ENCODE measurements at places on chromosomes 3 and 15.
A peak's percentile ranks its signal among the peaks of the same experiment; 100 is the strongest.

- DNase-seq, result peak; percentile 30
Measured at GRCh38 chr3:100634493-100635272, 25.3 kb downstream of the ADGRG7 start.

DNA sequence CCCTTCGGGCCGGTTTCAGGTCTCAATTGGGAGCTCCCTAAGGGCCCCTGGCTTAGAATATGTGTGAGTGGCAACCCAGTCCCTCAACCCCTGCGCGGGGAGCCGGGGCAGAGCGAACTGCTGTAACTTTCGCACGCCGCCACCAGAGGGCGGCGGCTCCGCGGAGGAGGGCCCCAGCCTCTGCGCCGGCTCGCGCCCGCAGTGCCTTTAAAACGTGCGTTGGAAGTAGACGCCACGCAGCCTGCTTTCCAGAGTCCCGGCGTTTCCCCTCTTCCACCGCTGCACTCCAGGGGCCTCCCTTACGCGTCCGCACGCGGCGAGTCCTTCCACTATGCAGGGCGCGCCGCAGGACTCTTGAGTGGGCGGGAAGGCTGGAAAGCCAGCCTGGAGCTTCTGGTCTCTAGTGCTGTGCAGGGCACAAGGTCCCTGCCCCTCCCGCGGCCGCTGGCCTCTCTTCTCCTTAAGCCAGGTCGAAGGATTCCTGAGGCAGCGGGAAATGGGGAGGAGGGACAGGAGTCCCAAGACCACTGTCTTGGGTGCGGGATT is 23.7 kb upstream of the RNU6-1 start:
- DNase-seq, result peak; percentile 77

GRCh38 chr3:11479221-11479620 is 164.5 kb downstream of the VGLL4 start:
- no peak for DNase-seq

GRCh38 chr3:80533553-80533952 is 765.8 kb upstream of the ROBO1 start:
- no peak for DNase-seq

- no peak for DNase-seq
Measured at GRCh38 chr15:80214910-80215309, 37.1 kb downstream of the CTXND1 start.

- peak; percentile 50 for DNase-seq
Measured at GRCh38 chr15:40289140-40289775, 6.4 kb upstream of the ANKRD63 start.

DNA sequence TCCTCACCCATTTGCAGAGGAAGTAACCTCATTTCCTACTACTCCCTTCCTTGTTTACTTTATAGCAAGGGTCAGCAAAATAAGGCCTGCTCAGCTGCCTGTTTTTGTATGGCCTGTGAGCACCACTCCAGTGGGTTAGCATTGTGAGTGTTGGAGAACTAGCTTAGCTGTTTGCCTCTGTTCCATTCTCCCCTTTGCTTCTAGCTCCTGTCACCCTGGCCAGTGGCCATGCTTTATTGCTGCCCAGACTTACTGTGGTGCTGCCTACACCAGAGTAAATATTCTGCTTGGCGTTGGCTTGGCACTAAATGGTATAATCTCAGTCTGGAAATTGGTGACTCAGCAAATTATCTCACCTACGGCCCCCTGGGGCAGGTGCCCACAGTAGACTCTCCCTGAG is 8.8 kb downstream of the PDCD6IP start:
- no peak for DNase-seq

DNA sequence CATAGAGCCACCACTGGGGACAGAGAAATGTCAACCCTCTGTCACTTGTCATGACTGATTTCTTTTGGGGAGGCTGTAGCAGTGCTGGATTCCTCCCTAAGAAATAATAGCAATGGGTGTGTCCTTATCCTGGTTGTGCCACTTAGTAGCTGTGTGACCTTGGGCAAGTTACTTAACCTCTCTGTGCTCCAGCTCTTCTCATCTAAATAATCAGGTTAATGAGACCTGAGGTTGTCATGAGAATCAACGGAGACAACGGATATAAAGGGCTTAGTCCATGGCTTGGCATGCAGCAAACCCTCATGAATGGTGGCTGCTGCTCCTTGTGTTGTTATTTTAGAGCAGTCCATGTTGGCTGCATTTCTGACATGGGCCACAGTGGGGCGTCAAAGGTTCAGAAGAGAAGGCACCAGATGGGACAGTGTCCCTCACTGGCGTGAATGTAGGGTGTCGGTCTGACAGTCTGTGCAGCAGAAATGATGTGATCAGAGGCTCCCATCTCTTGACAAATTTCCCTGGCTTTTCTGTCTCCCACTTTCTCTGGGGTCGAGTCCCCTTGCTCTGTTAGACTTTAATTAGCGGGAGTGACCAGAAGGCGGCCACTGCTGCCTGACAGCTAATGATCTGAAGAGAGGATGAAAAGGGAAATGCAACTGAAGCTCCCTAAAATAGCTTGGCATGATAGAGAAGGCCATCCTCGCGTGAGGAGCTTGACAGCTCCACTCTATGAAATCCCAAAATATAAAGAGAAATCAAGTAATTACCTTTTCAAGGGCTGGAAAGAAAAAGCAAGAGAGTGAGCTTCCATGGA is 209.4 kb downstream of the CADPS start:
- peak; percentile 60 for DNase-seq

DNA sequence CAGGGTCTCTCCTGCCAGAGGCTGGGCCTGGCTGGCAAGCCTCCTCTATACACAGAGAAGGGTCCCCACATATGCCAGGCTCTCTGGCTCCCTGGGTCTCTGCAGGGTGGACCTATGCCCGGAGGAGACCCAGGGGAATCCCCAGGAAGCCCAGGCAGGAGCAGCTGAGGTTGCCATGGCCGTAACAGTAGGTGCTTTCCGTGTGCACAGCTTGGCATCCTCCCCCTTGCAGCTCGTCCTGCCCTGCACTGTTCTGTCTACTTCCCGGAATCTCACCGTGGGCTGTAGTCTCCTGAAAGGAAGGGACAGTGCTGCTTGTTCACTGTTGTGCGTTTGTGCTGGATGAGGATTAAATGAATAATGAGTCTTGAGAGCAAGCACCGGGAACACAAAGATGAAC is 47.8 kb downstream of the DAPK2 start:
- DNase-seq, result no peak

GRCh38 chr15:33292717-33293307 is 18.0 kb upstream of the RYR3 start:
- peak; percentile 75 for DNase-seq

DNA sequence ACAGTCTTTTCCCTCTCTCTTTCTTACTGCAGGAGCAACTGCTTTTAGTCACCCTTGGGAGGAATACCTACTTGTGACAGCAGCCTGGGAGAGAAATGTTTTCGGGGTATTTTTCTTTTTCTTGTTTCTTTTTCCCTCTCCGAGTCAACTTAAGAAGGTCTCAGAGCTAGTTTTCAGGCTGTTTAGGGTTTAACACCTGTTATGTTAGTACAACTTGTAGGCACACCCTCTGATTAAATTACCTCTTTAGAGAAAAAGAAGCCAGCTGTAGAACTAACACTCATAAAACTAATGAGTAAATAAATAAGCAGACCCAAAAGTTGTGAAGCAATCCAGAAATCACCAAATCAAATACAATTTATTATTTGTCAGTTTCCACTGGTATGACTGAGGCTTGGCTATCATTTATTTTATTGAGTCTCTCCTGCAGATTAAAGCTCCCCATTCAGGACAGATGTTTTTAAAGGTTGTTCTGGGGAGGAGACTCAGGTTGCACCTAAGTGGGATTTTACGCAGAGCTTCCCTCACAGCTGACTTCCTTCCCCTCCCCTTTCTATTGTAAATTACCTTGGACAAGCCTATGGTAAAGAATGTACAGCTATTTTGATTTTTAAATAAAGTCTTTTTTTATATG is 112.5 kb downstream of the FOXB1 start:
- DNase-seq, result no peak

GRCh38 chr3:162338514-162338913 is 841.9 kb downstream of the OTOL1 start:
- DNase-seq, result no peak

GRCh38 chr15:63195569-63196015 is 6.2 kb downstream of the RAB8B start:
- no peak for DNase-seq

DNA sequence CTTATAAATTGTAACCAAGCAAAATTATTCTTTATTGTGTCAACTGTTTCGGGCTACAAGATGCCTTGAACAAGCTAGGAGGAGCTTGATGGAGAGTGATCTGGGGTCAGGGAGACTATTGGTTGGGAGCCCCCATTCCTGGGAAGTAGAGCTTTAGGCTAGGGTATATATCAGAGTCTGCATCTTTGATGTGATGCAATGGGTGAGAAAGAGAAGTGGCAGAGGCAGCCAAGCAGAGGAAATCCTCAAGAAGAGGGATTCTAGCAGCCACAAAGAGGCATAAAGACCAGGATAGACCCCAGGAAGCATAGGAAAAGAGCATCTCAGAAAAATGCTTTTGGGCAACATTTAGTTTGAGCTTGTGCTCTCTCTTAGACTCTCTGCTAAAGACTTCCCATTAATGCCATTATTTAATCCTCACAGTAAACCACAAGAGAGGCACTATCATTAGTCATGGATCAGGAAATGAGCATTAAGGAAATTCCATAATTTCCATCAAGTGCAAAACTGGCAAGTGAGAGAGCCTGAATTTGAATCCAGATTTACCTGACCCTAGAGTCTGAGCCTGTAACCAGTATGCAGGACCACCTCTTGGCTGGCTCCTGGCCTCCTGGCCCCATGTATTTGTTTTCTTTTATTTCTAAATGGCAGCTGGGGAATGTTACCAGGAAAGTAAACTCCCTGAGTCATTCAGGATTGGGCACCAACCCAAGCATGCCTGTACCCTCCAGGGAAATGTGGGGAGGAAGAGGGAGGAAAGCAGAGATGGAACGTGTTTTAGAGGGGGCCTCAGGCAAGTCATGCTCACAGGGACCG is 118.7 kb downstream of the RPL22L1 start:
- DNase-seq, result peak; percentile 13

DNA sequence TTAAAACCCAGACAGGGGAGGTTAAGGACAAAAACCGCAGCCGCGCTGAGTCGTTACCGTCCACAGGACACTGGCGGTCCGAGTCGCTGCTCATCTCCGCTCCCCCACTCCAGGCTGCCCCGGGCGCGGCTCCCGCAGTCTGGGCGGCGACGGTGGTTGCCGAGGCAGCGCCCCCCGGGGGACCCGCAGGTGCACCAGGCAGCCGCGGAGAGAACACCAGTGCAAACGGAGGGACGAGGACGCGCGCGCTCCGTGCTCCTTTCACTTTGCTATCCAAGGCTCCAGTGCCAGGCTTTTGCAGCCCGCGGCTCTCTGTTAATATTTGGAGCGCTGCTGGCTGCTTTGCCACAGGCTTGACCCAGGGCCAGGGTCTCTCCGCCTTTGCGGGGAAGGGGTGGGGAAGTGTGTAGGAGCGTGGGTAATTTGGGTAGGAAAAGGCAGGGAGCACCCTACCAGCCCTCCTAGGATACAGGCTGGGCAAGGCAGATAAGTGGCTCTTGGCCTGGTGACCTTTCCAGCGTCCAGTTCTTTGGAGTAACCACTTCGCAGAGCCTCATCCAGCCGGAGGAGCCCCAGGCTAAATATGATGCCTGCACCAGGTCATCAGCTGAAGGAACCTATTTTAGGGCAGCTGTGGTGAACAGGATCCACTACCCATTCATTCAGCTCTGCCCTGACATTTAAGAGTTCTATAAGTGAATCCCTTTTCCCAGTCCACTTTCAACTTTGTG is at the start of gene GADL1:
TSS of gene GADL1 (minus strand) at position 141 of the 731 bp plus-strand sequence. CDS start at position 94, 47 bp downstream.
- DNase-seq, result peak; percentile 86

DNA sequence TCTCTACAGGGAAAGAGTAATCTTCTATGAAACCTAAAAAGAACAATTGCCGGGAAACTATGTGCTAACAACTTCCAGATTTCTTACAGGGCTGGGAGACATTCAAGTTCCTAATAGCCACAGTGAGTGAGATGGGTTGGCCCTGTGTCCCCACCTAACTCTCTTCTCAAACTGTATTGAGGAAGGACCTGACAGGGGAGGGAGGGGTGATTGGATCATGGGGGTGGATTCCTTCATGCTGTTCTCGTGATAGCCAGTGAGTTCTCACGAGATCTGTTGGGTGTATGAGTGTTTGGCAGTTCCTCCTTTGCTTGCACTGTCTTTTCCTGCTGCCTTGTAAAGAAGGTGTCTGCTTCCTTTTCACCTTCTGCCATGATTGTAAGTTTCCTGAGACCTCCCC is 958.7 kb downstream of the AGBL1 start:
- DNase-seq, result no peak

- no peak for DNase-seq
Measured at GRCh38 chr3:108293858-108294257, 2.5 kb upstream of the HHLA2 start.

GRCh38 chr15:58588096-58588495 is 156.3 kb downstream of the LIPC start:
- no peak for DNase-seq

DNA sequence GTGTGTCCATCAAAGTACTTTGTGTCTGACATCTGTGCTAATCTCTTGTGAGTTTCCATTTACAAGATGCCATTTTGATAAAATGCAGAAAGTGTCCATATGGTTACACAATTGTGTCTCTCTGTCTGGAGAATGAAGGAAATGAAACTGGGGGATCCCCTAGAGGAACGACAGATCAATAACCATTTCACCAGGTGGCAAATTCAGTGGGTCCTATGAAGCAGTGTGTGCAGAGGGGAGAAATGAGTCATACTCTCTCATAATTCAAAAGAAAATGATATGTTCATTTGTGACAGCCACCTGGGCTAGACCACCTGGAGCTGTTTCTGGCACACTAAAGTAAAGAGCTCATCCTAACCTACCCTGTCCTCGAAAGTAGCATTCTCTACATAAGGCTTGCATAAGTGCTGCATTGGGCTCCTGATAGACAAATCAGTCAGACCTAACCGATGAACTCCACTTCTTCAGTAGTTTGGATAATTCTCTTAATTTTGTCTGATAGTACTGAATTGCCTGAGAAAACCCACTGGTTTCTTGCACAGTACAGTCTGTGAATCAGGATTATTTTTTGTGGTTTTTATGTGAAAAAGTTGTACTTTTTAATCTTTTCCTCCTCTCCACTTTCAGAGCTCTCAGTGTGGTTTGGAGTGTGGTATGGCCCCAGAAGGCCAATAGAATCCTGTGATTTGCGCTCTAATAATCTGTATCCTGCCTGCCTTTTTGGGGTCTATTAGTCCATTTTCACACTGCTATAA is 10.3 kb upstream of the CD47 start:
- peak; percentile 30 for DNase-seq

All from NCI-H2081 (cell line).